ENCODE measurements at places on chromosomes 1 and 21.

DNA sequence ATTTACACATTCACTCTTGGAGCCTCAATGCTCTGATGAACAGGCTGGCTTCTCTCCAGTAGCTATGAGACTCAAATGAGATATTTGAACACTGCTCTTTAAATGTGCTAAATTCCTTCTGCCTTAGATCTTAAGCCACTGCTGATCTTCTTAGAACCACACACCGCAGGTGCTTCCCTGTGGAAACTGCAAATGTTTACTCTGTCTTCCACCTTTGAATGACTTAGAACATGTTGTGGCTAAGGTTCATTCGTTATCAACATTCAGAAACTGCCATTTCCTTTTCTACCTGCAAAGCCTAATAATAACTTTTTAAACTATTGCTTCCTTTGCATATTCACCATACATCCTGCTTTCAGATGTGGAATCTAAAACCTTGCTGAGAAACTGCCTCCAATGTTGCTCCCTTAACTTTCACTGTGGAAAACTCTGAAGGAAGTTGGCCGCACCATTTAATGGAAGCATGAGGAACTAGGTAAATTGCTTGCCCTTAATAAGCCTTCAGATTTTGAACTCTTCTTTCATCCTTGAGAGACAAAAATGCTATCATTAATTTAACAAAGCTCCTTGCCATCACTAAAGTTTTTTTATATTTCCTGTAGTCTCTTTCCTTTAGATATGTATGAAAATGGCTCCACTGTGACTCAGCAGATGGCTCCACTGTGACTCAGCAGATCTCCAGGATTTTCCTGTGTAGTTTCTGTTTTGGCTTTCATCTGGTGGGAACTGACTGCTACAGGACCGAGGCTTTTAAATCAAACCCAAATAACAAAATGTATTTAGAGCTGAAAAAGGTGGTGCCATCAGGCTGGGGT is 143.8 kb downstream of the TNFSF18 start:
- DNase-seq = no peak

DNA sequence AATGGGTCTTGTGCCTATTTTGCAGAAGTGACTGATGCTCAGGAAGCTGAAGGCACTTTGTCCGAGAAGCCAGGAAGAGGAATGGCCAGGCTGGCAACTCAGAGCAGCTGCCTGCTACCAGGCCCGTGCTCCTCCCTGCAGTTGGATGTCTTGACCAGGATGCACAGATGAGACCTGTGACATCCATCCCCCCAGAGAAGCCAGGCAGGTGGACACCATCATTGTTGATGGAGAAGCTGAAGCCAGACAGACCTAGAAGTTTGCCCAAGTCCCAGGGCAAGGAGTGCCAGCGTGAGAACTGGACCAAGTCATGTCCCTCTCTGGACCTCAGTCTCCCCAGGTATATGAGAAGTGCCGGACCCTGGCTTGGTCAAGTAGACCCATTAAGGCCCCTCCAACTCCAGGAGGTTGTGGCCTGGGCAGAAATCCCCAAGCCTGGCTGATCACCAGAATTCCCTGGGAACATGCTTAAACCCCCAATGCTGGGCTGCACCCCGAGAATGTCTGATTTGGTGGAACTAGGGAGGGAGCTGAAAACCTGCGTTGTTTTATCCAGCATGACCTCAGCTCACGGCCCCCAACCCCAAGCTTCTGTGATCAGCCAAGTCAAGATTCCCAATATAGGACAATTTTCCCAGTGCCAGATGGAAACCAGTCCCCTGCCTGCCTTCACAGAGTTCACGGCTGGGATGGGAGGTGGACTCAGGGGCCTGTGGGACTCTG is 82.4 kb downstream of the CAMK2N1 start:
- DNase-seq = no peak

GRCh38 chr1:2602866-2603520 is 16.4 kb downstream of the PRXL2B start:
- DNase-seq = no peak

DNA sequence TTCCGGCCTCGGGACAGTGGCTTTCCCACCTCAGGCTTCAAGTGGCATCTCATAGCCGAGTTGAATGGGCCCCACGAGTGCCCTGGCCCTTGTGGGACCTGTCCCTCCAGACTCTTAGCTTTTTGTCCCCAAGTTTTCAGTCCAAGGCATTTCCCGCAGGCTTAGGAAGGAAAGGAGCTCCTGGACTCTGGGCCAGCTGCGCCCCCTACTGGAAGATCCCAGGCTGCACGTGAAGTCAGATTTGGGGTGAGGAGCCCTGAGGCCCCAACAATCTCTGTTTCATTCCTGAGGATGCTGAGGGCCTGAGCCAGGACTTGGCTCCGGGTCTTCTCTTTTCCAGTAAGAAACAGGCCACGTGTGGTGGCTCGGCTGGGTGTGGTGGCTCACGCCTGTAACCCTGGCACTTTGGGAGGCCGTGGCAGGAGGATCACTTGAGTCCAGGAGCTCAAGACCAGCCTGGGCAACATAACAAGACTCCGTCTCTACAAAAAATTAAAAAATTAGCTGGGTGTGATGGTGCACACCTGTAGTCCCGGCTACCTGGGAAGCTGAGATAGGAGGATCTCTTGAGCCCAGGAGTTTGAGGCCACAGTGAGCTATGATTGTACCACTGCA is 67.4 kb downstream of the ARHGEF10L start:
- DNase-seq = peak; percentile 41

DNA sequence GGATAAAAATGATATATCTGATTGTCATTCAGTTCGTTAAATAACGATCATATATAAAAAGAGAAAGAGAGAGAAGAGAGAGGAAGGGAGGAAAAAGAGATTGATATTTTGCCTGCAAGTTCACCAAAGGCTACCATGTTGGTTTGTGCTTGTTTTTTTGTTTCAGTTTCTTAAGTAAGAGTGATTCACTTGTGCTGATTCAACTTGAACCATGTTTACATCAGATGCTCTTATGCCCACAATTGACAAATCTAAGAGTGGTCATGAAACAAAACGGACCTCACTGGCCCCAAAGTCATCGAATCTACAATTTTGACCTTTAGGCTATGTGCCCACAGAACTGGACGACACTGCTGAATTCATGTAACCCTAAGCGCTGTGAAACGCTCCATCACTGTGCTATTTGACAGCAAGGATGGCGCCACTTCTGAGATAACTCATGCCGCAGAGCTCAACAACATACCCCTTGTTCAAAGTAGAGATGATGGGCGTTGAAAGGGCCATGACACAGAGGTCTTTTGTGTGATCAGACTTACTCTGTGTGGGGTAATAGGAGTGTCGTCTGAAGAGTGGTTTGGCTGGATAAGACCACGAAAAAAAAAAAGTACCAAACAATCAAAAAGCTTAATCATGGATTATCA is 481.4 kb downstream of the SETD4 start:
- no peak for DNase-seq

- DNase-seq = peak; percentile 40
These were observed 4.6 kb downstream of the COL9A2 start for GRCh38 chr1:40312238-40313205.

GRCh38 chr1:167344112-167344511 is 123.4 kb downstream of the POU2F1 start:
- DNase-seq = no peak

DNA sequence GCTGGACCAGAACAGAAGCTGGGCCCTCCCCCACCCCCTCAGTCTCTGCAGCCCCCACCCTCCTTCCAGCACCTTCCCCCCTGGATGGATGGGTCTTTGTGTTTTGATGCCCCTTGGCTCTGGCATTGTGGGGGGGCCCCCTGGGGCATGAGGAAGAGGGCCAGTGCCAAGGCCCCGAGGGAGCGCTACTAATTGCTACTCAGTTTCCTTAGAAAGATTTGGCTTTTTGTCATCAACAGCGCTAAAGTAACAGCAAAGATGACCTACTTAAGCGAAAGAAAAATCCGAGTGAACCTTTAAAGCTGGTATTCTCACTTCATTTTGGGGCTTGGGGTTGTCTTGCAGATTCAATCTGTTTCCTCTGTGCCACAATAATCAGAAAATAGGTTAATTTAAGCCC is 63.5 kb downstream of the SKI start:
- no peak for DNase-seq

GRCh38 chr1:228279722-228280105 is 71.9 kb downstream of the OBSCN start:
- DNase-seq = no peak

GRCh38 chr21:35034203-35034926 is 14.7 kb downstream of the RUNX1 start:
- DNase-seq = no peak

- DNase-seq = no peak
These were observed 9.5 kb downstream of the RSPH1 start for GRCh38 chr21:42486531-42486930.

GRCh38 chr1:209674957-209675564 is at the start of gene G0S2:
G0S2 (plus strand) TSS chr1:209675412; CDS start chr1:209675685, 273 bp downstream.
- DNase-seq = no peak

- peak; percentile 8 for DNase-seq
These were observed 36.1 kb downstream of the PEX14 start for GRCh38 chr1:10510520-10511493.

- peak; percentile 6 for DNase-seq
These were observed 67.1 kb downstream of the DDR2 start for GRCh38 chr1:162699366-162699765.

DNA sequence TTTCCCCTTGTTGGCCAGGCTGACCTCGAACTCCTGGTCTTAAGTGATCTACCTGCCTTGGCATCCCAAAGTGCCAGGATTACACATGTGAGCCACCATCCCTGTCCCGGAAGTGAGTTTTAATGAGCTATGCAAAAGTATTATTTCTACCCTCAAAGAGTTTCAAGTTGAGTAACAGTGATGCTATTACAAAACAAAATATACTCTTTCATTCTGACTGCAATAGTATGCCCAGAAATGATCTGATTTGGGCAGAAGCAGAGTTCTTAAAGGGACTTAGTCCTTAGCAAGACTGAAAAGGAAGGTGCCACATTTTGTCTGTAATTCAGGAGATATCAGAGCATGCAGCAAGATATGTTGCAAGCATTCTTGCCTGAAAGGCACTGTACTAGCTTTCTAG is 375.4 kb downstream of the NUF2 start:
- no peak for DNase-seq

DNA sequence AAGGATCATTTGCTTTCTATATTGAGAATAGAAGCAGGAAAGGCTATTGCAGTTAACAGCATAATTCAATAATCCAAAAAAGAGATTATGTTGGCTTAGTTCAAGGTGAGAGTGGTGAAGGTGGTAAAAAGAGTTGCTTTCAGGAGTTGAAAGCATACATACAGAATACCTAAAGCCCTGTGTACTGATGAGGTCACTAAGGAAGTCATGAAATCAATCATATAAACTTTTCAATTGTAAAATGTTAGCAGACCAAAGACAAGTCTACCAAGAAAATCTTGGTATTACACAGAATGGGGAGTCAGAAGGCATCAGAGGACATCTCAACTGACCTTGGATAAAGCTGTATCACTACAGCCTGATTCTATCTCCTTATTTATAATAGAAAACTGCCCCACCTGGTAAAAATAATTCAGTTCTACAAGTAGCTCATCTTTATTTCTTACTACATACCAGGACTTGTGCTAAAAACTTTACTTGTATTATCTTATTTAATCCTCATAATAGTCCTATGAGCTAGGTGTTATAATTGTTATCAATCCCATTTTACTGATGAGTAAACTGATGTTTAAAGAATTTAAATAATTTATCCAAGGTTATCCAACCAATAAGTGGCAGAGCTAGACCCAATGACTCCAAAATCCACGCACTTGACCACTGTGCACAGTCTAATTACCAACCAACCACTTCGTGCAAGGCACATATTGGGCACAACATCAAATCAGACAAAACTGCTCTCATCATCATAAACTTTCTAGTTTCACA is 40.9 kb downstream of the TUT4 start:
- no peak for DNase-seq

GRCh38 chr1:3049164-3049563 is 19.8 kb upstream of the PRDM16 start:
- no peak for DNase-seq

GRCh38 chr1:204885288-204885711 is 14.6 kb downstream of the NFASC start:
- DNase-seq = no peak

DNA sequence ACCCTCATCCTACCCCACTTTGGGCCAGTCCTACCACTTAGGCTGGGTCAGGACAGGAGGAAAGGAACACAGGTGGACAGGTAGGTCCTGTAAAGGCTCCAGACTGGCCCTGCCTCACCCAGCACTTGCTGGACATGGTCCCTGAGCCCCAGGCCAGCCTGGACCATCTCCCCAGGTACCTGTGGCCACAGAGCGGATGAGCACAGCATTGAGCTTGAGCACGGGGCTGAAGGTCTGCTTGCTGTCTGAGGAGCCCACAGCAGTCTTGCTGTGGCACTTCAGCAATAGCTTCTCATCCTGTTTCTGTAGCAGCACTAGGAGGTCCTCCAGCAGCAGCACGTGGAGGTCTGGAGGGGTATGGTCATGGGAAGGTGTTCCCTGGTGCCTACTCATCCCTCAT is 23.3 kb downstream of the LRRC71 start:
- no peak for DNase-seq

DNA sequence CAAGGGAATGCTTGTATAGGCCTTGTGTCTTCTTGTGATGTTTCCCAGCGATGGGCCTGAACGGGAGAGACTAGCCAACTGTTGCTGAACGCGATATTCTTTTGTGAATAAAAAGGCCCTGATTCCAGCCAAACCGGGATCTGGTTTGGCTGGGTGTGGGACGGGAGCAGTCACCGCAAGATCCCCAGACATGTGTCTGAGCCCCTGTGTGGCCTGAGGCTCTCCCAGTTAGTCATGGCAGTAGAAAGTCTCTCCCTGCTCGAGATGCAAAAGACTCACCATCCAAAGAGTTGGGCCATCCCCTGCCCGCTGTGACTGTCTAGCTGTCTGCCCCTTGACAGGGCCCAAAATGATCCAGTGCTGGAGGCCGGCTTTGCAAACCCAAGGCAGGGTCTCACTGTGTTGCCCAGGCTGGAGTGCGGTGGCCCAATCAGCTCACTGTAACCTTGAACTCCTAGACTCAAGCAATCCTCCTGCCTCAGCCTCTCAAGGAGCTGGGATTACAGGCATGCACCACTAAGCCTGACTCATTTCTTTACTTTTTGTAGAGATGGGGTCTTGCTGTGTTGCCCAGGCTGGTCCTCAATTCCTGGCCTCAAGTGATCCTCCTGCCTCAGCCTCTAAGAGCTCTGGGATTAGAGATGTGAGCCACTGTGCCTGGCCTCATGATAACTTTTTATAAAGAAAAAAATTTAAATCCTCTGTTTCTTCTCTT is 56.4 kb downstream of the KIF26B start:
- no peak for DNase-seq

- no peak for DNase-seq
These were observed 56.4 kb upstream of the RUNX3 start for GRCh38 chr1:24986372-24986965.

GRCh38 chr1:22685591-22686059 is 25.0 kb upstream of the EPHB2 start:
- DNase-seq = no peak

GRCh38 chr1:208009706-208010444 is 99.0 kb upstream of the CD34 start:
- DNase-seq = no peak

GRCh38 chr1:29148656-29149491 is 25.2 kb upstream of the TMEM200B start:
- no peak for DNase-seq

- no peak for DNase-seq
These were observed 15.0 kb downstream of the HLX start for GRCh38 chr1:220894025-220894923.

Measured in AML-193 (cell line).